NCI-H526 treated with DMSO at 0.1 percent for 48 hours (cell line): ENCODE measurements at places on chromosomes 3 and 15.
A peak's percentile ranks its signal among the peaks of the same experiment; 100 is the strongest.

- peak; percentile 2 for DNase-seq
Observed at GRCh38 chr3:12629560-12629959, 34.4 kb downstream of the RAF1 start.

GRCh38 chr15:70090436-70091296, 7.1 kb downstream of the TLE3 start:
- no peak for DNase-seq

DNA sequence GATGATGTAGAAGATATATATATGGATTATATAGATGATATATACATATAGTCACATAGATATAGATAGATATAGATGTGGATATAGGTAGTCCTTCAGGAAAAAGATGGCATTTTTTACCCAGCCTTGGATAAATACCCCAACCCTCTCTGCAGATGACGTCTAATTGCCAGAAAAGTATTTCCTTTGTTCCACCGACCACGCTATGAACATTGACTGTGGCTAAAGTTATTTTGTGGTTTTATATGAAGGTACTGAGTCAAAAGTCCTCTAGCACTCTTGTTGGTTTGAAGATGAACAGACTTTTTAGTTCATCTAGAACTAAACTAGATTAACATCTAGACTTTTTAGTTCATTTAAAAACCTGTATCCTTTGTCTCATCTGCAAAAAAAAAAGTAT, 207.7 kb downstream of the PLOD2 start:
- no peak for DNase-seq

DNA sequence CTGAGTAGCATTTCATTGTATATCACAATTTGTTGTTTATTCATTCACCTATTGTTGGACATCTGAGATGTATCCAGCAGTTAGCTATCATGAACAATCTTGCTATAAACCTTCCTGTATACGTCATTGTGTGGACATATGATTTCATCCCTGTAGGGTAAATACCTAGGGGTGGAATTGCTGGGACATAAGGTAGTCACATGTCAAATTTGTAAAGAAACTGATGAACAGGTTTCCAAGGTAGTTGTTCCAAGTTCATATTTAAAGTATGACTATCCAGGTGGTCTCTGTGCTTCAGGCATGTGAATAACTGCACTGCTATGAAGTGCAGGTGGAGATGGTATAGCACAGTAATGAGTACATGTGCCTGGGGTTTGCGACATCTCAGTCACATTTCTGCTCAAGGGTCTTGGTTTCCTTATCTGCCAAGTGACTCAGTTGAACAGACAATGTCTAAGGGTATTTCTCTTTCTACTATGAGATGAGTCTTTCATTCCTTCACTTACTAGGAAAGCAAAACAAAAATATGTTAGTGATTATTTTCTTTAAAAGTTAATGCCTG, 229.0 kb upstream of the HES1 start:
- DNase-seq, result no peak

DNA sequence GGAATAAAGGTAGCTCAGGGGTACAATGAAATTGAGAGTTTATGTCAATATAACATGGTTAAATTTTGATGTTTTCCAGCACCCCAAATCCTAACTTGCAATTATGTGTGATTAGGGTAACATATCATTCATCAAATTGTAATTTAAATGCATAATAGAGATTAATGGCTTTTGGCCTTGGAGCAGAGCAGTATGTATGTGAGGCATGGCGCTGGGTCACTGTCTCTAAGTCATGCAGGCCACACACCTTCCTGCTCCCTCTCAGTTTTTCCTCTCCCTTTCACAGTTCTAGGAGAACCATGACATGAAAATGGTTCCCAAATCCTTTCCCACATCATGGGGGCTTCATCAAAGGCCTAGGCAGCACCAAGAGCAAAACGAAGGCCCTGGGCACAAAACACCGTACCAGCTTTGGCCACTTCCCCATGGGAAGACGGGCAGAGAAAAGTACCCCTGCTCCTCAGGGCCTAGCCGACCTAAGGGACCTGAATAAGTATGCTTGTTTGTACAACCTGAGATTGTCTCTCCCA, 3.9 kb upstream of the SRP14 start:
- no peak for DNase-seq

DNA sequence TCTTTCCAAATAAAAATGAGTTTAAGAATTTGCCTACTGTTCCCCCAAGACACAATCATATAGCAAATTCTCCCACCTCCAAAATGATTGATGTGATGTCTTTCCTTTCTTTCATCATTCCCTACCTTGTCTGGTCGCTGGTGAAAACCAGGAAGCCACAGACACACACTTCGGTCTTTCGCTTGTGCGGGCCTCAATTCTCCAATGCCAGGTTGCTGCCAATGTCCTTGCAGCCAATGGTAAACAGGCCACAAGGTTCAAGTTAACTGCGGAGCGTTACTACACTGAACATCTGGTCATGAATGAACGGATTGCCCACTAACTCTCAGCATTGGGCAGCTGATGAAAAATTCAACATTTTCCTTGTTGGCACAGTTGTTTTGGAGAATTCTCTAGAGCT, 192.2 kb downstream of the FOXP1 start:
- no peak for DNase-seq

DNA sequence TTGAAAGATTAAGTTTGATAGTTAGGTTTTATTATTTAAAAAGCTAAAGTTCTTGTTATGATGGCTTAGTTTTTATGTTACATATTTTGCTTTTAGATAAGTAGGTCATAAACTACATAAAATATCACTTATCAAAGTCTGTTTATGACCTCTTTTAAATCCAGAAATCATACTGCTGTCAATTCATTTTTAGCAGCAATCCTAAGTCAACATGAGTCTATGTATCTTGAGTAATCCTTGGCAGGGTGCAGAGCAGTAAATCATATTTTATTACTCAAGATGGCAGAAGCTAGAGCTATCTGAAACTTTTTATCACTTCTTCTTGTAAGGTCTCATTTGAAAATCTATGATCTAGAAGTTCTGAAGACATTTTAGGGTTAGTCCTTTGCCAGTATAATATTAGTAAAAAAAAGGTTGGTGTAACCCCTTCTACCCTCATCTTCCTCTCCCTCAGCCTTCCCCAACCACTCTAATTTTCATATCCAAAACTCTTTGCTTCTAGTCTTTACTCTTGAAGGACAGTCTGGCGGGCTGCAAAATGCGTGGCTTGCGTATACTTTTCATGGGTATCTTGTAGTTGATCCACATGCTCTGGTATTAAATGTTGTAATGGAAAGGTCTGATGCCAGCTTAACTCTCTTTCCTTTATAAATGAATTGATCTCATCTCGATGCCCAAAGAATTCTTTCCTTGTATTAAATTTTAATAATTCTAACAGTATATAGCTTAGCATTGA, 134.0 kb upstream of the THRB start:
- no peak for DNase-seq

DNA sequence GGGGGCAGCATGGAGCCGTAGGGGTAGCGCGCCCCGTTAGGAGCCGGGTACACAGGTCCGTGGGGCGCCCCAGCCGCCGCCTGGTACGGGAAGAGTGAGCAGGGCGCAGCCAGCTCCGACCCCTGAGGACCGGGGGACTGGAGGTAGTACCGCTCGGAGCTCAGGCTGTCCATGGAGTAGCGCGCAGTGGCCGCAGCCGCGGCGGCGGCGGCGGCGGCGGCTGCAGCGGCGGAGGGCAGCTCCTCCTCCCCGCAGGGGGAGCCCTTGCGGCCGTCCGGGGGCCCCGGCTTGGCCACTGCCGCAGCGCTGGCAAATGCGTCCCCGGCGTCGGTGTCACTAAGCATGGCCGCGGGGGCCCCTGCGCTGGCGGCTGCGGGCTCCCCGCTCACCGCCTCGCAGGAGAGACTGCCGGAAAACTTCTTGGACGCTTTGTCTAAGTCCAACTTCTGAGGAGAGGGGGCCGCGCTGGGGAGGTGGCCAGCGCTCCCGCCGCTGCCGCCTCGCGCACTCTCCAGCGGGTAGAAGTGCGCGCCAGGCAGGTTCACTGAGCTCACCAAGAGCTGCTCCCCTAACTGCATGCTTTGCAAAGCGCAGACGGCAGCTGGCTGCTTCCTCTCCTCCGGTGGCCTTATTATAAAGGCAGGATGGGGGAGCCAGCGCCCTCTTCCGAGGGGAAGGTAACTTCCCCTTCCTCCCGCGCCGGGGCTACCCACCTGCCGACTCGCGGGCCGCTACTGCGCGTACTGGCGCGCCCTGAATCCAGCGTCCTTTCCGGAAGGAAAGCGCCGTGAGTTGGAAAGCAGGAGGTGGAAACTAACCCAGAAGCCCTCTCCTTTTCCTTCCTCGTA, at the start of gene EOMES:
Gene EOMES, minus strand, starts transcription at position 607 of the 848 bp plus-strand sequence. Its CDS starts 29 bp downstream, at position 578.
- DNase-seq, result peak; percentile 52

- DNase-seq, result no peak
Observed at GRCh38 chr3:138781012-138781470, 53.7 kb downstream of the PIK3CB start.

- no peak for DNase-seq
Observed at GRCh38 chr3:168497741-168498140, 402.0 kb upstream of the GOLIM4 start.

DNA sequence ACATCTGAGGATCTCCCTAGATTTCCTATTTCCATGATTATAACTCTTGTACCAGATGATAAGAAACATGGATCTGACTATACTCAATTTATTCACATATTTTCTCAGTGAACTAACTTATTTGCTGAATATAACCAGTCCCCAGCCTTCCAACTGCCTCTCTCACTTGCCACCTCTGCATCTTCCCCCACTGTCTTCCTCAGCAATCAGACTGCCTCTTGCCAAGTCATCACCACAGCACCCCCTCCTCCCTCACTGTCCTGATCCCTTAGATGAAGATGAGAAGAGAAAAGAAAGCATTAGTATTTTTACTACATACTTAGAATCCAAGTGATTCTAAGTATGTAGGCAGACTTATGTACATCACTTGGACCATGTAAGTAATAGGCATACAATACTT, 71.9 kb downstream of the GTPBP8 start:
- no peak for DNase-seq

DNA sequence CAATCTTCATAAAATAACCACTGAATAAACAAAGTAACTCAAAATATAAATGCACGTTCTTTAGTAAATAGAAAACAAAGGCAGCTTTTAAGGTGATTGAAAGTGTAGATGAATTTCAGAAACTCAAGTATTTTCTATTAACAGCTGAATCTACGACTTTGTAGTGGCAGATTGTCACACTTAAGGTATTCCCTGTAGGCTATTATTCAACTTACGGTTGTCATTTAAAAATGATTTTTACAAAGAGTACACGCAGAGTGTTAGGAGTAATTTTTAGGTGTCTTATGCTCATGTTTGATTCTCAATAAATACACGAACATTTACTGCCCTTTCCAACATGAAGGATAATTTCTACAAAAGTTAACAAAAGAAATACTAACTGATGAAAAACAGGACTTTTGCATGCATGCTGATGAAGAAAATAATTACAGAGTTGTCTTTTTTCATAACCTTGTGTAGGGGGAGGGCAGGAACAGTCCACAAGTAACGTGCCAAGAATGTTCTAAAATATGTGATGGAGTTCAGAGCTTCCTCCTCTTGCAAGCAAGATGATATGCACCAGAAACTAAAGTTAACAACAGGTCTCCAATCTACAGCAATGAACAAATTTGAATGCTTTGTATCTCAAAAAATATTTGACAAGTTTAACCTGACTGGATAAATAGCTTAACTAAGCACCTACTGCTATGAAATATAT, 16.7 kb downstream of the DCBLD2 start:
- no peak for DNase-seq

- DNase-seq, result no peak
Observed at GRCh38 chr3:46764206-46764605, 46.5 kb upstream of the PRSS50 start.

DNA sequence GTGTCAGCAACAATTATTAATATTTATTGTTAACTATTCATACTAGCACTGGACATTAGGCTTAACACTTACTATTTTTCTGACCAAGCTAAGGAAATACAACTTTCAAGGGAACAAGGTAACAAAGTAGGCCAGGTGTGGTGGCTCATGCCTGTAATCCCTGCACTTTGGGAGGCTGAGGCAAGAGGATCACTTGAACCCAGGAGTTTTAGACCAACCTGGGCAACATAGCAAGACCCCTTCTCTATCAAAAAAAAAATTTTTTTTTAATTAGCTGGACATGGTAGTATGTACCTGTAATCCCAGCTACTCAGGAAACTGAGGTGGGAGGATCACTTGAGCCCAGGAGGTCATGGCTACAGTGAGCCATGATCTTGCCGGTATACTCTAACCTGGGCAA, 131.7 kb downstream of the RBPMS2 start:
- no peak for DNase-seq

DNA sequence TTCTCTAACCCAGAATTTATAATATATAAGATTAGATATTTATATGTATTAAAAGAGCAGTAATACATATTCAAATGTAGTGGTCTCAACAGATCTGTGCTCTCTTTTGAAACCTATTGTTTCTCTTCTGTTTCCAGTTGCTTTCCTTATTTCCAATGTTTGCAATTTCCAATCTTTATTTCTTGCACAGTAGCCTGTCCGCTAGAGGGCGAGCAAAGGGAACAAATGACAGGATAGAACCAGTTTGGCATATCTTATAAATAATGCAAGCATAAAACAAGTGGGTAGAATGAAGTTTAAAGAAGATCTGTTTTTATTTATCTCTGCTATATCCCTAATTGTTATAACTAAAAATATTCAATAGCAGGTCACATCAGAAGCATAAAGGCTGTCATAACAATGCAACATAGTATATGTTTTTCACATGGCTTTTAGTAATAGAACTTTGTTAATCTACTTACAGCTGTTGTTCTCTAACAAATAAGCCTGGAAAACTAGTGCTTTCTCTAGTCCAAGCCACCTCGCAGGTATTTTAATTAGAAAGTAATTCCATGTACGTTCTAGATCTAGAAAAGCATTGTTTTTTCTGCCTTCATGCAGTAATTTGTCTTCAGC, 15.1 kb upstream of the TCAIM start:
- DNase-seq, result peak; percentile 46

DNA sequence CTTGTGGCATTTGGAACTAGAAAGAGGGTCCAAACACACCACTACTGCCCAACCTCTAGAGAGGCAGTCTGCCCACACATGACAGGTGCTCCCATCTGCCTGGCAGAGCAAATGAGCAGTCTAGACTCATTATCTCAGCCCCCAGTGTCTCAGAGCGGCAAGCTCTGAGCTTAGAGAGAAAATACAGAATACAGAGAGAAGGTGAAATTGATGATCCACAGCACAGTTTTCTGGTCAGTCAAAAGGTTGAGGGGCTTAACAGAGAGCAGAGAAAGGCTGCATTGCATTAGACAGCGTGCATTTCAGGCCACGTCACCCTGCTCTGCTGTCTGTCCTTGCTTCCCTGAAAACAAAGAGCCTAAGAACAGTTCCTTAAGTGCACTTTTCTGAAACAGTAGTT, 135.1 kb downstream of the KCNMB2 start:
- no peak for DNase-seq

- DNase-seq, result peak; percentile 83
Observed at GRCh38 chr3:136751316-136752171, 634 bp downstream of the STAG1 start.

DNA sequence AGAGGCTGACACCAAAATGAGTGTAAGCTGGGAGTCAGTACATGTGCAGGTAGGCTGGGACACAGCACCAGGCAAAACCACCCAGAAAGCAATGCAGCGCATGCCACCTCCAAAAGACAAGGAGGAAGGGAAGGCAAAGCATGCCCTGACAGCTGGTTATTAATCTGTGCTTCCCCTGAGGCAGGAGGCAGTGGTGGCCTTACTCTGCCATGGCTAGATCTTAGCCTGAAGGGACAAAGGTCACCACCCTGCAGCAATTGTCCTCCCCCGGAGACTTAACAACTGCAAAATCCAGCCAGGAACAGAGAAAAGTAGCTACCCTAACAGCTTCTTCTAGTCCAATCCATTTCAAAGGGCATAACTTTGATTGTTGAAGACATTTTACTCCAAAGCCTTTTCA, 73.7 kb downstream of the PLD1 start:
- no peak for DNase-seq

- no peak for DNase-seq
Observed at GRCh38 chr3:178202194-178202593, 334.0 kb upstream of the KCNMB2 start.
